Hematopoietic multipotent progenitor cell treated with erythropoietin and hydrocortisone succinate and interleukin-3 and kit ligand, for 4 days (in vitro differentiated cells): ENCODE measurements at places on chromosomes 4 and X.

- no peak for DNase-seq
Observed at GRCh38 chr4:150464523-150464922, 117.4 kb upstream of the MAB21L2 start.

DNA sequence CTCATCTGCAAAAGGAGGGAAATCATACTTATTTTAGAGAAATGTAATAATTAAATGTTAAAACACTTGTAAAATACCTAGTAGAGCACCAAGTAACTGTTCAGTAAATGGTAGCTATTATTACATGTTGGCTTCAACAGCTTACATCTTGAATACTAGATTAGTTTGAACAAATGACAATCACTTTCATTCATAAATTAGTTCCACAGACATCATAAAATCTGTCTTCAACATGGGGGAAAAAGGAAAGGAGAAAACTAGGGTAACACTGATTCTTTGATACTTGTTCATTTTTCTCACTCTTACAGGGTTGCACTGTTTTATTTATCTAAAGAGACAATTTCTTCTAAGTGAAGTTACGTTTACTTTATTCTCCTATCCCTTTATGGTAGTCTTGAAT lies 51.7 kb downstream of the CHM start:
- DNase-seq: no peak

DNA sequence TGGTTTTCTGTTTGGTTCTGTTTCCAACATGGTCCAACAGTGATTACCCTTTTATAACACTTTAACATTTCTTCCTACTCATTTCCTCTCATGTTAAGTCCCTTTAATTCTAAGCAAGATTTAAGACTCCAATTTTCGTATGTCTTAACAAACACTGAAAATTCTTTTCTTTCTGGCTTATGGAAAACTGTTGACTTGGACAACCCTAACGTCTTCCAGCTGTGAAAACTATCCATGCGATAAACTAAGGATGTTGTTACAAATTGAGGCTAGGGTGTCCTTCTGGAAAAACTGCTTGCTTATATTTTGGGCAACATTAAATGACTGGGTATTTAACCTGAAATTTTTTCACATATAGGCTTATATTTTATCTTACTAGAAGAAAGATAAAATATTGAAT lies 33.9 kb upstream of the RTL3 start:
- DNase-seq: no peak

DNA sequence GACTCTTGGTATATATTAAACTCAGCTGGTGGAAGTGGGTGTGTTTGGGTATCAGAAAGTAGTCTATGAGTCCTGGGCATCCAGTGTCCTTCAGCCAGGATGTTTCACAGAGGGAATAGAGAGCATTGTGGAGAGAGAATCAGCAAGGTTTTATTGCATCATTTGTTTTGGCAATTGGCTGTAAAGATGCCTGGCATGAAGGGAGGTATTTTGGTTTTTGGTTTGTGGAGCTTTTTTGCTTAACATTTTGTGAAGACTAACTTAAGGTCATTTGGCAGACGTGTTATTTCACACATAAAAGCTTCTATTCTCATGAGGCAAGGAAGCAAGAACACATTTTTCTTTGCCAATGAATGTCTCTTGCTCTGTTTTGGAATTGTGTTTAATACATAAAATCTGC lies 71.1 kb downstream of the DCLK2 start:
- no peak for DNase-seq

DNA sequence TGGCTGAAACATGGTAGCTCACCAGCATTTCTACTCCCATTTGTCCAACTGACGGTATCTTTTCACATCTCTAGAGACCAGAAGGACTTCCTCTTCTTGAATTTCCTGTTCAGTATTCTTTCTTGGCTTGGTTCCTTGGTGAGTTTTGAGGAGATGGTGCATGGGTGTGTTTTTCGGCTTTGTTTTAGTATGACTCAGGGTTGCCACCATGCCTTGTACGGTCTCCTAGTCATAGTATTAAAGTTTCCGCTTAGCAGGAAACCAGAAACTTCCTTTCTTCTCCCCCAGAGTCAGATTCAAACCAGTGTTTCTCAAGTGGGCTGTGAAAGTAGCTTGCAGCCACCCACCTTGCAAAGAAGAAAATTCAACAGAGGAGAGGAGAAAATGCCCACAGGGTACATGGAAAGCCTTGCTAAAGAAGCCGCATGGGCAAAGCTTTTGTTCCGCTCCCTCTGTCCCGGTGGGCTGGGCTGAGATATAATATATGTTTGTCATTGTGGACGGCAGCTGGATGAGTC lies 5.7 kb downstream of the CD99 start:
- DNase-seq: peak; percentile 95

DNA sequence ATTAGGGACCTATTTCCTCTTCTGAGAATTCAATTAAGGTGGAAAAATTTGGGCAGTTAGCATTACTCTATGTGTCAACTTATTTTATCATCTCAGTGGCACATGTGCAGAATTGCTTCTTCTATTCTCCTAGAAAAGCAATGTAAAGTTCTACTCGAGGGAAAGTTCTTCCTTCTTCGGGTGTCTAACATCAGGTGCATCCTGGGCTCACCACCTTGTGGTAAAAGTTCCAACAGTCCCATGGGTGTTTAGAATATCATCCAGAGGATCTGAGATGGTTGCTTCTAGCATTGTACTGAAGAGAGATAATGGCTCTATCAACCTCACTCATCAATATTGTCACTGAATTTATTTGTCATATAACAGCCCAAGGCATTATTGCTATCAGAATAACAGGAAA lies 969.7 kb downstream of the PDHA2 start:
- no peak for DNase-seq

GRCh38 chrX:132749406-132749805 lies 209.0 kb downstream of the HS6ST2 start:
- DNase-seq: no peak

- no peak for DNase-seq
Observed at GRCh38 chr4:152581536-152582160, 45.8 kb upstream of the FBXW7 start.

- no peak for DNase-seq
Observed at GRCh38 chrX:53456254-53456653, 22.1 kb upstream of the HSD17B10 start.

- no peak for DNase-seq
Observed at GRCh38 chr4:135485371-135485770, 1283.8 kb upstream of the PABPC4L start.

GRCh38 chr4:57734104-57734670 lies 624.0 kb upstream of the IGFBP7 start:
- no peak for DNase-seq

GRCh38 chrX:125093852-125094251 lies 225.8 kb upstream of the TEX13C start:
- no peak for DNase-seq

DNA sequence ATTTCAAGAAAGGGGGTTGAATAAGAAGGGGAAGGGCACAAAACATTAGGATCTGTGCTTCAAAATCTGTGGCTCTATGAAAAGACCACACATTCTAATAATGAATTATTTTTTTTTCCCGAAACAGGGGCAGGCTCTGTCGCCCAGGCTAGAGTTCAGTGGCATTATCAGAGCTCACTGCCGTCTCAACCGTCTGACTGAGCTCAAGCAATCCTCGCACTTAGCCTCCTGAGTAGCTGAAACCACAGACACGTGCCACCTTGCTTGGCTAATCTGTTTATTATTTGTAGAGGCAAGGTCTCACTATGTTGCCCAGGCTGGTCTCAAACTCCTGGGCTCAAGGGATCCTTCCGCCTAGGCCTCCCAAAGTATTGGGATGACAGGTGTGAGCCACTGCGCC lies 33.4 kb downstream of the ACSL1 start:
- peak; percentile 56 for DNase-seq

- DNase-seq: no peak
Observed at GRCh38 chrX:29477878-29478277, 737.5 kb upstream of the MAGEB2 start.

- DNase-seq: no peak
Observed at GRCh38 chr4:112083587-112084347, 61.5 kb upstream of the FAM241A start.

DNA sequence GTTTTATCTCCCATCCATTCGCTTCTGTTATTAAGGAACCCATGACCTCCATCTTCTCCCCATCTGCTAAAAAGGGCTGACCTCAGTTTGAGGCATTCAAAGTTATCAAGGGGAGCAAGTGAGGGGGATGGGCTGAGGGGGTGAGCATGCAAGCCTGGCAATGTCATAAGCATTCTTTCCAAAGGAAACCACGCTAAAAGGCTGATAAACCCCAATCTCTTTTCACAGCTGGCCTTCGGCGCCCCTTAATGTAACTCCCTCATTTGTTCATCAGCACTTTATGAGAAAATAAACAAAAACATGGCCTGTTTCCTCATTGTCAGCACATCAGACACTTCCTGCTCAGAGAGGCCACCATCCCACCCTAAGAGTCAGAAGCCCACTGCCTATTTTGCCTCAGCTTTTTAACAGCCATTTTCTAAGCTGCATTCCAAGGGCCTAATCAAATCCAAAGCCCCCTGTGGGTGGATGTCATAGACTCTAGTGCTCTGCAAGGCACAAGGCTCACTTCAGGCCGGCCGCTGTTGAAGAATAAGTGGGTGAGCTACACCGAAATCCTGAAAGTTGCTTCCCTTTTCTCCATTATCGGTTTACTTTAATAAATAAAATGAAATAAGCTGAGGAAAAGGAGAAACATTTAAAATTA lies 92.0 kb upstream of the SRD5A3 start:
- DNase-seq: peak; percentile 77

DNA sequence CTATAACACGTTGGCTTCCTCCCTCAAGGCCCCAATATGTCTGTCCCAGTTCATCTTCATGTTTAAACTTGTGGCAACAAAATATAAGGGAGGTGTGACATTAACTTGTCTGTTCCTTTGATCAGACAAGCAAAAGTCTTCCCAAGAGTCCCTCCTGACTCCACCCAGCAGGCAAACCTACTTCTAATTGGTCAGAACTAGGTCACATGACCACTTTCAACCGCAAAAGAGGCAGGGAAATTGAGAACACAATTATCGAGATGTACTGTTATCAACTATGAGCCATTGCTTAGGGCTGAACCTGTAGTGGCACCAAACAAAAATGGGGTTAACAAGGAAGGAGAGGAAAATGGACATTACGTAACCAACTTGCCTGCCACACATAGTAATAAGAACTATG lies 246.8 kb upstream of the TET2 start:
- DNase-seq: no peak

DNA sequence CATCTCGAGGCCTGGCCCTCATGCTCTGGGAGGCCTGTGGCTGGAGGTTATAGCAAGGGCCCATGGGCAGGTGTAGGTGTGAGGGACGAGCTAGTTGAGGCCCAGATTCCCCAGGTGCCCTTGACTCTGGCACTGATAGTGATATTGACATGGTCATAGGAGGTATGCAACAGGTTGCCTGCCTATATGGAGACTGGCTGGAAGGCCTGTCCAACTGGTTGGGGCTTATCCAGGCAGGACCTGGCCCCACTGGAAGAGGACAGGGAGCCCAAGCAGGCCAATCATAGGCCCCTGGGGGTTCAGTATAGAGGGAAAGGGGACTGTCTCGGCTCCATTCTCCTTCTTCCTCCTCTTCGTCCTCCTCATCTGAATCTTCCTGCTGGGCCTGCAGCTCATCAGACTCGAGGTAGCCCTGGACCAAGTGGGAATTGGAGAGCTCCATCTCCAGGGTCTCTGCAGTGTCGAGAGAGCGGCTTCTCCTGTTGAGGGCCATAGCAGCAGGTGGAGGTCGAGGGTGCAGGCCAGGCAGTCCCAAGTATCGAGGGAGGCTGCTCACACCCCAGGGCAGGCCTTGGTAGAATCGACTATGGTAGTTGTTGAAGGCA lies 15.3 kb downstream of the AMER1 start:
- no peak for DNase-seq

GRCh38 chr4:1669270-1669669 lies 14.8 kb downstream of the FAM53A start:
- DNase-seq: no peak

DNA sequence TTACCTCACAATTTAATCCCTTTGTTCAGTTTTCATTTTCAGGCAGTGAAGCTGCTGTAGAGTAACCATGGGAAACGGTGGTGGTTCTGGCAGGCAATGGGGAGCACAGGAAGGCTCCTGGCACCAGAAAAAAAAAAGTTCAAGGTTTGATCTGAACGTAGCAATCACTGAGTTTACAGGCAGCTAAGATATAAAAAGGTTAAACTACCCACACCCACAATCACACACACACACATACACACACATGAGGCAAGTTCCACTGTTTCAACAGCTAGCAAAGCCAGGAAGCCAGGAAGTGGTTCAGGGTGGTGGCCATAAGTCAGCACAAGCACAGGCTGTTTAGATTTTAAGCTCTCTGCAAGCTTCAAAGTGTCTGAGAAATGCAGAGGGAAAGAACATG lies at the start of gene SULT1B1:
SULT1B1 (minus strand) TSS at position 166 of the 400 bp plus-strand sequence. CDS start 5,403 bp downstream, outside the sequence.
- peak; percentile 78 for DNase-seq

- no peak for DNase-seq
Observed at GRCh38 chrX:1784773-1785172, 169.9 kb downstream of the ASMT start.

DNA sequence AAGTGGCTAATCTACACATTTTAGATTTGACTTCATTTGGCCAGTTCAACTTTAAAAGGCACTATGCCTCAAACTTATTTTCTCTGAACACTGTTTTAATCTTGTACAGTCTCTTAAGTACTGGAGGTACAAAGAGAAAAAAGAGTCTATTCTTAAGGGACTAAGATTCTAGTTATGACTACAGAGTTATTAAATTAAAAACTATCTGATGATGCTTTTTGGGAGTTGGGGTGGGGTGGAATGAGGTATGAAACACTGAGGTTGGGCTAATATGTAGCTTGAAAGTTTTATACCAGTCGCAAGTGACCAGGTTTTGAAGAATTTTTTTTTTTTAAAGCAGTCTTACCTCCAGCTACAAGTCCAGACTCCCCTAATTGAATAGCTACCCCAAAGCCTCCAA lies 17.7 kb upstream of the GPR34 start:
- DNase-seq: no peak

DNA sequence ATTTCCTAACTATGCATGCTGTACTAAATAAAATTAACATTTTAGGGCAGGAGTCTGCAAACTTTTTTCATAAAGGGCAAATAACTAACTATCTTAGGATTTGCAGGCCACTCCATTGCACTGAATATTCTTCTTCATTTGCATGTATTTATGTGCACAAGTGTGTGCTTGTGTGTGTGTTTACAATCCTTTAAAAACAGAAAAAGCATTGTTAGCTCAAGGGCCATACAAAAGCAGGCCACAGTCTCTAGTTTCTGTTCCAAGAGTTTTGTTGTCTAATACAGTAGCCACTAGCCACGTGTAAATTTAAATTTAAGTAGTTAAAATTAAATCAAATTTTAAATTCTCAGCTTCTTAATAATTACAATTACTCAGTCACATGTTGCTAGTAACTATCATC lies 621.8 kb downstream of the TMA16 start:
- DNase-seq: no peak

- no peak for DNase-seq
Observed at GRCh38 chr4:87029356-87029755, 94.5 kb downstream of the AFF1 start.

GRCh38 chr4:109410226-109410625 lies 23.4 kb upstream of the SEC24B start:
- no peak for DNase-seq

DNA sequence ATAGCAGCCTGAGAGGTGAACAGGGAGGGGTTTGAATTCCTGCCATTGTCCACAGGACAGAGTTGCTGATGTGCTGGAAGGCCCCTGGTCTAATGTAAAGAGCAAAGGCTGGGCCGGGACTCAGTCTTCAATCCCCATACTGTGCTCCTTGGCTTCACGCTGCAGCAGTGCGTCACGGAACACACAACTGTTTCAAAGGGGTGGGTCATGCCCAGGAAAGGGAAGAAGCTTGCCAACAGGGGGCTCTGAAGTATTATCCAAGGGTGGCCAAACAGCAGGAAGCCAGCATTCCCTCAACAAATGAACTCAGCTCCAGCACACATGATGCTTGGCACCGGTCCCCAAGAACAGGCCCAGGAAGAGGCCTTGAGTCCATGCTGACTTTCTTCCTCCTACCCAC lies 122.5 kb downstream of the NFKB1 start:
- peak; percentile 37 for DNase-seq

- DNase-seq: no peak
Observed at GRCh38 chrX:125544856-125545255, 225.2 kb downstream of the TEX13C start.
